ENCODE measurements at places on chromosomes 3 and 15.

GRCh38 chr3:107704477-107704876, 181.7 kb downstream of the BBX start:
- no peak for DNase-seq

- no peak for DNase-seq
Measured at GRCh38 chr3:195117978-195118581, 152.9 kb downstream of the XXYLT1 start.

GRCh38 chr15:39397883-39398282, 183.0 kb upstream of the THBS1 start:
- DNase-seq = no peak

- DNase-seq = no peak
Measured at GRCh38 chr3:132911741-132912415, 126.3 kb upstream of the TMEM108 start.

- no peak for DNase-seq
Measured at GRCh38 chr3:191372122-191372521, 41.8 kb upstream of the UTS2B start.

Data from CD4-positive, alpha-beta T cell treated with Interleukin-17A for 1 hour (primary cell).